ENCODE measurements at places on chromosomes 6 and 20. TPM values are rescaled to one million over a fixed set of nuclear protein-coding genes. Genes with fewer than 3 reads are reported as not detected.

- DNase-seq = peak; percentile 78
Measured at GRCh38 chr20:50645253-50646068, 45.9 kb downstream of the RIPOR3 start.

DNA sequence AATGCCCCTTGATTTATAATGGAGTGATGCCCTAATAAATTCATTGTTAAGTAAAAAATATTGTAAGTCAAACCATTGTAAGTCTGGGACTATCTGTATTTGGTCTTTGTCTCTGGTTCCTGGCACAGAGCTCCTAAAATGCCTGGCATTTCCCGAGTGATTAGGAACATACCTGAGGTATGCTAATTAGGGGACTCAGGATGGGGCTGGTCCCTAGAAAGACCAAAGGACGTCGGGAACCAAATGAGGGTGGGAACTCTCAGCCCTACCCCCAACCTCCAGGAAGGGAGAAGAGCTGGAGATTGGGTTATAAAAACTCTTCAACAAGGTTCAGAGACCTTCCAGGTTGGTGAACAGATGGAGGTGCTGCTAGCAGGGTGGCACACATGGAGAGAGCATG, 82.6 kb upstream of the ARG1 start:
- no peak for DNase-seq

LSM2 gene
- 20.1 TPM for total RNA-seq

GRCh38 chr6:46137387-46137786, 7.6 kb downstream of the ENPP4 start:
- DNase-seq = no peak

ZNF334 gene
- total RNA-seq = 0.52 TPM

C20orf202 gene
- total RNA-seq = 0.25 TPM

DNA sequence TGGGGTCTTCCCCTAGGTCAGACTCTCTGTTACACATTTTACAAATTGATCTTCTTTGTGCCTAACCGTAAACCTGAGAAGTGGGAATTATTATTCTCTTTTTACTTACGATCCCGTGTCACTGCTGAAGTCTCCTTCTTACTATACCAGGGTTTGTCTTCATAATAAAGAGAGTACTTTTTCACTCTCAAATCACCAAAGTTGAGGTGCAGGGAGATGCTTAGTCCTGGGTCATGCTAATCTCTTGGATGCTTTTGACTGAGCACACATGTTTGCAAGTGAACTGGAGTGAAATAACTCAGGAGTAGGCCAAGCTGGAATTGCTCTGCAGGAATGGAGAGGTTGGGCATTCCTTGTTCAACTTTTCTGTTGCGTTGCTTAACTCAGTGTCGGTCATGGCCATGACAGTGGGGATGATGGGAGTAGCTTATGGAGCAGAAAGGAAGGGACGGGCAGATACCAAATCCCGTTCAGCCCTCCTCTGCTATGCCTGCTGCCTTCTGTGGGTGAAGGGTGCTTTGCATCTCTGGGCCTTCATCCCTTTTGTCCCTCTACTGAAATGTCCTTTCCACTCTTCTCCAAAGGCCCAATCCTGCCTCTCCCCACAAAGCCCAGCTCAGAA, 15.2 kb upstream of the TAGAP start:
- no peak for DNase-seq

DNA sequence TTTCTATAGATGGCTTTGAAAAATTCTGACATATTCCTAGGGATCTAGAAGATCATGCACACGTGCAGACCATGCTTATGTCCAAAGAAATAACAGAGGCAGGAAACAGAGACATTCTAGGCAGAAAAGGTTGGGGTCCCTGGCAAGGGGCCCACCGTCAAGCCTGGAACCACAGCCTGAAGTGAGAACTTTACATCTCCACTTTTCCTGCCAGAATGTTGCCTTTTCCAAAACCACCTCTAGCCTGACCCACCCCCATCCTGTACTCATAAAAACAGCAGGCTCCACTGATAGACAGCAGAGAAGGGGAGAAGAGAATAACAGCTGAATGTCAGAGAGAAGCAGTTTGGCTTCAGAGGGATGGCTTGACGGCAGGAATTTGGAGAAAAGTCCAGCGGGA, 257.3 kb upstream of the NT5E start:
- no peak for DNase-seq

HLA-DQA1 gene
- 4.9 TPM for total RNA-seq

DNA sequence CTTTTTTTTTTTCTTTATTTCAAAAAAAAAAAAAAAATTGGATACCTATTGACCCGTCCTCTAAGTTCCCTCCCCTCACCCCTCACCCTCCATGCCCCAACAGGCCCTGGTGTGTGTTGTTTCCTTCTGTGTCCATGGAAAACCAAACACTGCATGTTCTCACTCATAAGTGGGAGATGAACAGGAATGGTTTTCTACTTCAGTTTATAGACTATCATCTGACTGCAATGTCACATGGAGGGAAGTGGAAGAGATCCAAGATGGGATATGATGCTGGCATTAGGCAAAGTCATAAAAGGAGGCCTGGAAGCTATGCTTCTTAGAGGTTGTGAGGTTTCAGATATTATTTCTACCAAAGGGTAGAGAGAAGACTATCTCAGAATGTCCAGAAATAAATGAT, 237.5 kb downstream of the MAFB start:
- DNase-seq = no peak

TNF gene
- total RNA-seq = 0.35 TPM

- DNase-seq = no peak
Measured at GRCh38 chr20:61220131-61220530, 31.9 kb upstream of the CDH4 start.

CTNNBL1 gene
- 63.4 TPM for total RNA-seq

DNA sequence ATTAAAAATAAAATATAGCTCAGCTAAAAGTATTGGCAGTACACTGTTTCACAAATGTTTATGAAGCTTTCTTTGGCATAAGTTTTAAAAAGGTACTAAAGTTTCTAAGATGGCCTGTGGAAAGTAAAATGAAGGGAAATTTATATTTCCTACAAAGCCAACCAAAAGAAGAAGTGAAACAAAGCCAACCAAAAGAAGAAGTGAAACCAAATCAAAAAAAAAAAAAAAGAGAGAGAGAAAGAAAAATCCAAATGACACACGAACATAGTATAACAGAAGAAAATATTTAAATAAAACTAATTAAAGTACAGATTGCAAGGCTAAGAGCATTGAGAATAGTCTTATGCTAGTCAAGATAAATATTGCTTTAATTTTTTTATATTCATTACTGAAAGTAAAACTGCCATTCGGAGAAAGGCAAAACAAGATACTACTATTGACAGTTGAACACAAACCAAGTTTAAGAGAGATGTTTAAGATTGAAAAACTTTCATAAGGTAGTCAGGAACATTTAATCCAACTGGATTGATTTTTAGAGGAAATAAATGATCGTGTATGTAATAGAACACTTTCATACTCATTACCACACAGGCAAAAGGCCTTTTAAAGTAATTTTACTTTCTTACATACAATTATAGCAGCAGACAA, 12.8 kb upstream of the KHDRBS2 start:
- DNase-seq = no peak

SOX4 gene
- 10.0 TPM for total RNA-seq

- no peak for DNase-seq
Measured at GRCh38 chr20:1301031-1301529, 27.9 kb downstream of the SDCBP2 start.

DNA sequence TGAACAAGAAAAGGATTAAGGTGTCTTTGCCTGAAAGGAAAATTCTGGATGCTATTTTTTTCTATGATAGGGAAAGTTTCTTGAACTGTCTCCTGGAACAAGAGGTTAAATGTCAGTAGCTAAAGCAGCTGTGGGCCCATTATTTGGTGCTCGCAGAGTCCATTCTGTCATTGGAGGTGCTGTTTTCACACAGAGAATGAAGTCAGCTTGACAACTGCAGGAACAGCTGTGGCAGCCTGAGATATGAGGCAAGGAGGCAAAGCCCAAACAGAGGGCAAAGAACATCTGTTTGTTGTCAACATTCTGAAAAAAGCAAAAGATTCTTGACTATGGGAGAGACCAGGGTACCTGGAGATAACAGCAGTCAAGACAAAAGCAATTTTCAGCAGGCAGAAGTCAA, 548.2 kb downstream of the KIF16B start:
- DNase-seq = no peak

DNA sequence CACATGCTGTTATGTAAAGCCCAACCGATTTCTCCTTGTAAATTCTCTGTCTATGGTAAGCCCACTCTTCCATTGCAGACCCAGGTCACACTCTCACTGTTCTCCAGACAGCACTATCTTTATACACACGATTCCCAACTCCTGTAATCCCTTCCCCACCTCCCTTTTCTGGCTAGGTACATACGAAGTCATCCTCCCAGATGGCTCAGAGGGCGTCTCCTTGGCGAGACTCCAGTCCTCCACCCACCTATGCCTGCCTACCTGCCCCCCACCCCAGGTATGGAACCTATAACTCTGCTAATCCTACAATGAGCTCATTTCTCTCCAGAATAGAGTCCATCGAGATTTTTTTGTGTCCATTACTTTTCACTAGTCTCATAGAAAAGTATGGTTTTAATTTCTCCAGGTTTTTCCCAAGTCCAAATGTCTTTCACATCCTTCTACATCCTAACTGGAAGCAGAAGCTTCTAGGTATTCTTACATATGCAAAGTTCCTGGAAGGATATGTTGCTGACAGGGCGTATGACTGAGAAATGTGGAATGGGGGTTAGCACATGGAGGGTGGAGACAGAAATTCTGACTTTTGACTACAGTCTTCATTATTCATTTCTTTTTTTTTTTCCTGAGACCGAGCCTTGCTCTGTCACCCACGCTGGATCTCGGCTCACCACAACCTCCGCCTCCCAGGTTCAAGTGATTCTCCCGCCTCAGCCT, 22.8 kb downstream of the SCML4 start:
- DNase-seq = no peak

- no peak for DNase-seq
Measured at GRCh38 chr20:59976156-59976782, 18.0 kb downstream of the CDH26 start.

DNA sequence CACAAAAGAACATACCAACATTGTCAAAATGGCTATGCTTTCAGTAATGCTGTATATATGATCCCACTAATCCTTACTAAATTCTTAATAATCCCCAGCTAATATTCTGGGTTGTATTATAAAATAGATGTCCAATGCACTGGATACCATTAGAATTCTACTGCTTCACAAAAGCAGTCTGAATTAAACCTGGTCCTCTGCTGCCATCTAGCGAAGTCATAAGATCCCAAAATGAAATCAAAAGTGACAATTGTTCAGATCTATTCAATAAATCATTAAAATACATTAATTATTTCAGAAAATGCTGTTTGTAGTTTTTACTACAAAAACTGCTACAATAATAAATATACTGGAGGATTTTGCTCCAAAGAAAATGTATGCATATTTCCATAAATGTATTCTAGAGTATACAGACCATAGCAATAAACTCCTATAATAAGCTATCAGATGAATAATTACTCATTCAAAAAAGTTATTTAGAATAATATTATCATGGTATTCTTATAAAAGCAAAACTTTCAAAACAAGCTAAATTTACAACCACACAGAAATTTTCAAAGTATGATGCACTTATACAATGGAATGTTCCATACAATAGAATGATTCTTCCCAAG, 92.6 kb downstream of the RNGTT start:
- DNase-seq = no peak

GRM1 gene
- total RNA-seq = 1.3 TPM

- no peak for DNase-seq
Measured at GRCh38 chr20:34575271-34575670, 16.8 kb downstream of the MAP1LC3A start.

DNA sequence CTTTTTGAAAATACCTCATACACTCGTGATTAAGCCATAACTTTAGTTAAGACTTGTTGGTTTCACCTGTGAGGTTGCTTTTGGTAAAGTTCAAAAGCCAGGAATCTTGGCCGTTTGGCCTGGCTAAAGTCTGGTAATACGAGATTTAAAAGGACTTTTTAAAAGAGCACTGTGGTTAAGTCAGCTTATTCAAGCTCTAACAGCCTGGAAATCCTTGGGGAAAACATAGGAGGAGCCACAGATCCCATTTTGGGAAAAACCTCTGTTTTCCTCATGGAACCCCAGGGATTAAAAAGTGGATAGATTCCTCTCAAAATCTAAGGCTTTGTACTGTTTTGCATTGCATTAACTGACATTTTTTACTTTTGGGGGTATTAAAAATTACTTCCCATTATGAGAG, 13.7 kb upstream of the SLC22A16 start:
- DNase-seq = no peak

- DNase-seq = no peak
Measured at GRCh38 chr20:9301129-9302090, 213.0 kb upstream of the LAMP5 start.

FNDC1 gene
- 1.9 TPM for total RNA-seq

DNA sequence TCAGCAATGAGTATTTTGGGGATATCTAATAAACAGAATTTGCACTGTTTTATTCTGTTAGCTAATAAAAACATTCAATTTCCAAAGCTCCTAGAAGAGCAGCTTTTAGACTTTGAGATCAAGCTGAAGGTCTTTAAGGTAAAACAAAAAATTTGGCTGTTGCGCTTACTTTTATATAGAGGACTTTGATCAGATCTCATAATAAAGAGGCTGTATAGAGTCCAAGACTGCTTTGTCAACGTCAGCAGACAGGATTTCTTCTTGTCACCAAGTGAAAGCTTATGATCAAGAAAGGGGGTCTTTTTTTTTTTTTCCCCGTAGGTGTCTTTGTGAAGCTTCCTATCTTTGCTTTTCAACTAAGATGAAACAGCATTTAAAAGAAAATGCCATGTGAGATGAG, 556.5 kb upstream of the SLC35B3 start:
- DNase-seq = no peak
